ENCODE measurements at places on chromosomes 4 and X.
A peak's percentile ranks its signal among the peaks of the same experiment; 100 is the strongest.

DNA sequence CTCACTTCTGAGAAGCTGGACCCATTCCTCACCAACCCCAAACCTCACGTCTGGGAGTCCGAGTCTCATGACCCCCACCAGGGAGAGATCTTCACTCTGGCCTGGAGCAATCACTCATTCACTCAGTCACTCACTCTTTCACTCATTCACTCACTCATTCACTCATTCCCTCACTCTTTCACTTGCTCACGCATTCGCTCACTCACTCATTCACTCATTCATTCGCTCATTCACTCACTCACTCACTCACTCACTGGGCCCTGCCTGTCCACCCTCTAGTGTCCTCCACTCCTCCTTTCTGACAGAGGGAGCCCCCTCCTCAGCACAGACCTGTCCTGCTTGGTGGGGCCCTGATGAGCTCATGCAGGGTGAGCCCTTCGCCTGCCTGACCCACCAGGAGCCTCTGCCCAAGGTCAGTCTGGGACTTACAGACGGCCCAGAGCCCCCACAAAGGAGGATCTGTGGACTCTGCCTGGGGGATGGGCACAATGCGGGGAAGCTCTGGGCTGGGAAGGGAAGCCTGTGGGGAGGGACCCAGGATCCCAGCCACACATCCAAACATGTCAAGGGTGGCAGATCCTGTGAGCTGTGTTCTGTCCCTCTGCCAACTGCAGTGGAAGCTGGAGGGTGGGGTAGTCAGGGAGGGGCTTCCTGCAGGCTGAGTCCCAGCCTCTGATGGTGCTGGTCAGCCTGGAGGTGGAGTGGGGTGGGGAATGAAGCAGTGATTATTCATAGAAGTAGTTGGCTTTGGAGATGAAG lies 18.5 kb downstream of the CPZ start:
- DNase-seq, result no peak

GRCh38 chr4:173257732-173258717 lies 76.1 kb downstream of the HMGB2 start:
- DNase-seq, result peak; percentile 61

DNA sequence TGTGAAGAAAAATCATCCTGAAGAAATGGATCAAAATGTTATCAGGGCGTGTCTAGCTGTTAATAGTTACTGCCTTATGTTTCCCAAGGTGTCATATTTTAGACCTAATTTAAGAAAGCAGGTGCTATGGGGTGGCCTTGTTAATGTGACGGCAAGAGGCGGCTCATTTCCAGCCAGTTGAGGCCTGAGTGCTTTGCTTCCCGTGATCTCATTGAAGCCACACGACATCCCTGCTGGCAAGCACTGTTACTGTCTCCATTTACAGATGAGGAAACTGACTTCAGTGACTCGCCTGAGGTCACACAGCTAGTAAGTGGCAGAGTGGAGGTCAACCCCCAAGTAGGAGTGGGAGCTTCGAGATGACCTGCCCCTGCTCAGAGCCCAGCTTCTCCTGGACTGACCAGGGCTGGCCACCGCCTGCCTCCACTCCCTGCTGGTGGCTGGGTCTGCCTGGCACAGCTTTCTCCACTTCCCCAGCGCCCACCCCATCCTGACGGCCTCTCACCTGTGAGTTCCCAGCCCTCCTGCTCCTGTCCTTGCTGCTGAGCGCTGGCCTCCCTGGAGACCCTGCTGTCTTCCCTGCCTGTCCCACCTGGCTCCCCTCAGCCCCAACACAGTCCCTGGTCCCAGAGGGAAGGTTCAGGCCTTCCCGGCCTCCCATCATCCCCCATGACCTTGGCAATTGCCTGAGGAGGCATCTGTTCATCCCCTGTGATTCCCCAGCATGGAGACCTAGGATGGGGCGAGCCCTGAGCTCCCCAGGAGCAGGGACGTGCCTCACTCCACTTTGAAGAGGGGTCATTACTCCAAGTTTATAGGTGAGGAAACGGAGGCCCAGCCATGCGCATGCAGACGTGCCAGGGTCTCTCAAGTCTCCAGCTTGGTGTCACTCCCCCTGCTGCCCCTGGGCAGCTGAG lies 47.7 kb upstream of the SORCS2 start:
- no peak for DNase-seq

GRCh38 chrX:68895778-68896177 lies 67.0 kb downstream of the EFNB1 start:
- DNase-seq, result no peak

DNA sequence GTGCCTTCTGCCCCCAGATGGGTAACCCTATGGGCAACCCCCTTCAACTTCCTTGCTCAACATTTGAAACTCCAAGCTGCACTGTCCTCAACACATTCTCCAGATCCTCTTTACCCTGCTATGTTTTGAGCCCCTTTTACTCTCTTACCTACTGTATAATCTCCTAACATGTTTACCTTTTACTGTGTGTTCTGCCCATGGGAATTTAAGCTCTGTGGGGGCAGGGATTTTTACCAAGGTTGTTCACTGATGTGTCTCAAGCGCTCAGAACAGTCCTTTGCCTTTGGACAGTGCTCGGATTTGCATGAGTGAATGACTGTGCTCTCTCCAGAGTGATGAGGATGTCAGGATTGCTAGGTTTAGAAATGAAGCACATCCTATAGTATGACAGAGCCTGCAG lies 53.2 kb downstream of the SORBS2 start:
- DNase-seq, result no peak

- no peak for DNase-seq
Observed at GRCh38 chr4:164109503-164109902, 615.0 kb downstream of the TMA16 start.

- DNase-seq, result no peak
Observed at GRCh38 chr4:78627046-78627965, 75.7 kb downstream of the ANXA3 start.

All from caudate nucleus (tissue), 63 donors.